Globus pallidus (tissue), 1 donor: ENCODE measurements at places on chromosomes 13 and 19.
A peak's percentile ranks its signal among the peaks of the same experiment; 100 is the strongest.

DNA sequence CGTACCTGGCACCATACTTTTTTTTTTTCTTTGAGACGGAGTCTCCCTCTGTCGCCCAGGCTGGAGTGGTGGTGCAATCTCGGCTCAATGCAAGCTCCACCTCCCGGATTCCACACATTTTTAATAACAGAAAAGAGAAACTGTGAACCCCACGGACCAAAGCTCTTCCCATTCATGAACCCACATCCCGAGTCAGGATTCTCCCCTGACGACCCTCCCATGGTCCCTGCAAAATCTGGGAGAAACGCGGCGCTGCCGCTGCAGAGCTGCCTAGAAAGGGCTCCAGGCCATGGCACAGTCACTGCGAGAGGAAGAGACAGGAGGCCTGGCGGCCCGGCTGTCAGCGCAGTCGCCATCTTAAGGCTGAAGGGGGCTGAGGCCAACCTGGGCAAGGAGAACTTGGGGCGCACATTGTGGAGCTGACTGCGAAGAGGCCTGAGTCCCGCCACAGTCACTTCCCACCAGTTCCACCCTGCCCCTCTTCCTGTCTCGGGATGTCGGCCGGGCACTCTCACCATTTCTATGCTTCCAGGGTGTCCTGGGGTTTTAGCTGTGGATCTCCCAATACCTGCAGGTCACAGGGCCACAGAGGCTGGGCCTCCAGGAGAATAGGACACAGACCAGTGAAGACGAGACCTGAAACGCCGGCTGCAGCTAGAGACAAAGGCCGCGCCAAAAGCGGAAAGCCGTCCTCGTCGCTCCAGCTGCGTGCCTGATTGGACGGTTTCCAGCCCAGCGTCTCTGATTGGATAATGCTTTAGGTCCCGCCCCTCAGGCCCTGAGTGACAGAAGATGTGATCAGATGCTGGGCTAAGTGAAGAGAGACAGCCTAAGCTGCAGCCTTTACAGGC is 71.0 kb downstream of the ZNF486 start:
- peak; percentile 93 for DNase-seq

DNA sequence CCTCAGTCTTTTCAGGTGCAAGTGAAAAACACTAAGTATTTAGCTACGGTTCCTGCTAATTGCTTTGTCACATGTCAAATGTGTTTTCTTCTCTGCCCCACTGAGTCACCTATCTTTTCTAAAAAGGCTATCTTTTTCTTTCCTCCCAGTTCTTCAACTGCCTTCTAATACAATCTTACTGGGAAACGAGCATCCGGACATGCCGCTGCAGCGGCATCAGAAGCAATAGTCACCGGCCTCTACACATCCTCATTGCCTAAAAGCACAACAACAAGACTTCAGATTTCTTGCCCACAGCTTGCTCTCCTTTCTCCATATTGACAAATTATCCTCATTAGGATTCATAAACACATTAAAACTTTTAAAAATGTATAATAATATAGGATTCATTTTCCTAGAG is 1.2 kb downstream of the PCDH9 start:
- DNase-seq, result peak; percentile 61

- DNase-seq, result no peak
Observed at GRCh38 chr19:5851302-5851701, at the start of gene FUT3. FUT3 (minus strand) TSS chr19:5851449.

DNA sequence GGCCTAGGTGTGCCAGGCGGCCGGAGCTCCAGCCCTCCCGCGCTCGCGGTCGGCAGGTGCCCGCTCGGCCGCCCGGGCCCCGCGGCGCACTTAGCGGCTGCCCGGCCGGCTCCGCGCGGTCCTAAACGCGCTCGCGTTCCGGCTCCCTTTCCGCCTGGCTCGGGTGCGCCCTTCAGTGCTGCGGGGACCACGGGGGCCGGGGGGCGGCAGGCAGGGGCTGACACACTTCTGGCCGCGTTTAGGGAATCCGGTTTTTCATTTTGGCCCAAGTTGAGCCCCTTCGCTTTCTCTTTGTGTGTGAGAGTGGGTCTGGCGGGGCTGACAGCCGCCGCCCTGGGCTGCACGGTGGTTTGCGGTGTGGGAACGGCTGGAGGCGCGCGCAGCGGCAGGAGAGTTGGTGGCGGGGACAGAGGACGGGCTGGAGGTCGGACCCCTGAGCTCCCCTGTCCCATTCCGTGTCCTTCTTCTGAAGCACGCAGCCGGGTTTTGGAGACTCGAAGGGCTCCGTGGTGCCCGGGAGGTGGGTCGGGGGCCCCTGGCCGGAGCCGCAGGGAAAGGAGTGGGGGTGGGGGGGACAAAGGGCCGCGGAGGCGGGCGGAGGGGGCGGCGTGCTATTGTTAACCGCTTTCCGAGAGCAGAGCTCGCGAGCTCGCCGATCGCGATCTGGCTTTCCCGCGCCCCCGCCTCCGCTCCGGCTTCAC is 3.1 kb downstream of the FGF9 start:
- no peak for DNase-seq

GRCh38 chr13:38670627-38671026 is 16.2 kb upstream of the FREM2 start:
- no peak for DNase-seq
